Activated naive CD4-positive, alpha-beta T cell treated with anti-CD3 and anti-CD28 coated beads, Interleukin-2, amount 10 ng/mL, durations not matched to agents 7 days and 5 days (primary cell): ENCODE measurements at places on chromosomes 3 and 15.
A peak's percentile ranks its signal among the peaks of the same experiment; 100 is the strongest.

DNA sequence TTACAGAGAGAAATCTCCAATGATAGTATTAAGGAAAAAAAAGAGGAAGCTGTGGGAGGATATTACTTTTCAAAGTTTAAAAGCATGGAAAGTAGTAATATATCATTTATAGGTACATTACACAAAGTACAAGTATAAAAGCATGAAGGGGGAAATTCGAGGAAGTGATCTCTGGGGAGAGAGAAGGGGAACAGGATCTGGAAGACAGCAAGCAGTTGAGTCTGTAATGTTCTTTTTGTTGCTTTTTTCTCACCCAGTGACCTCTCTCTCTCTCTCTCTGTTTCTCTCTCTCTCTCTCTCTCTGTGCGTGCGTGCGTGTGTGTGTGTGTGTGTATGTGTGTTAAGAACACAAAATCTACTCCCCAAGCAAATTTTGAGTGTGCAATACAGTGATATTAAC, 10.2 kb downstream of the C3orf20 start:
- no peak for DNase-seq

- DNase-seq = no peak
Measured at GRCh38 chr3:125085166-125085565, 29.4 kb upstream of the HEG1 start.

DNA sequence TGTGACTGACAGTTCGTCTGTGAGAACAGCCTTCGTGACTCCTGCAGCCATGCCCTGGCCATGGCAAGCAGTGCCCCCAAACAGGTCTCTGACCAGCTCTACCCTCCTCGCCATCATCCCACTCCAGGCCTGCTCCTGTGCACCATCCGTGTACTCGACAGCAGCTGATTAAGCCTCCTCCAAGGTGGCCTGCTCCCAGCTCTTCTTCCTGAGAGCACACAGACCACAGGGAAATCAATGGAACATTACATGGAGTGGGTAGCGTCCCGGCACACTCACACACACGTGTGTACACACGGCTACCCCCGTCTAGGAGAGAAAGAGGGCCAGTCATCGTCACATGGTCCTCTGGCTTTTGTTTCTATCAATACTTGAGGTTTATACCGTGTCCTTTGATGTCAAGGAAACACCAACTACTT, 21.1 kb downstream of the ANXA2 start:
- DNase-seq = no peak

DNA sequence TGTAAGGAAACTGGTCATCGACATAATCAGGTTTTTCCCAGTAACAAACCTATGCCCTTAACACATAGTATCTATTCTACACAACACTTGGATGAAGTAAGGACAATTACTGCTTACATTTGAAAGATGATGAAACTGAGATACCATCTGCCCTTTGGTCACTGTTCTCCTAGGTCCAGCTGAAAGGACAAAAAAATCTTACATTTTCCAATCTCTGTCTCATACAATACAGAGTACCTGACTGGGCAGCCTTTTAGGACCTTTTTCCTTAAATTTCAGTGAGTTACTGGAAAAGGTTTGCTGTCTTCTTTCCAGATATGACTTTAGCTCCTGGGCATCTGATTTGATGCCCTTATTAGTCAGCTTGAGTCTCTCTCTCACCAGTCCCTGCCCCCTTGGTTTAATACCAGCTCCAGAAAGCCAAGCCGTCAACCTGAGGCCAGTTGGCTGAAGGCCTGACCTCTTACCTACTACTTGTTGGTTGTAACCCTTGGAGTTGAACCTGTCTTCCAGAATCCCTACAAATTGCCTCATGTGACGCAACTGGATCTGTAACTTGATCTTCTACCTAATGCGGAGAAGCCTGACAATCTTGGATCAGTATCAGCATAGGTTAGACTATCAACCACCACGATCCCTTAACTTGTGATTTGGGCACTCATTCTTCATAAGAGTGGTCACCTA, 355.3 kb upstream of the ZNF385D start:
- DNase-seq = no peak

- no peak for DNase-seq
Measured at GRCh38 chr15:21261396-21261964, 178.8 kb downstream of the POTEB3 start.

DNA sequence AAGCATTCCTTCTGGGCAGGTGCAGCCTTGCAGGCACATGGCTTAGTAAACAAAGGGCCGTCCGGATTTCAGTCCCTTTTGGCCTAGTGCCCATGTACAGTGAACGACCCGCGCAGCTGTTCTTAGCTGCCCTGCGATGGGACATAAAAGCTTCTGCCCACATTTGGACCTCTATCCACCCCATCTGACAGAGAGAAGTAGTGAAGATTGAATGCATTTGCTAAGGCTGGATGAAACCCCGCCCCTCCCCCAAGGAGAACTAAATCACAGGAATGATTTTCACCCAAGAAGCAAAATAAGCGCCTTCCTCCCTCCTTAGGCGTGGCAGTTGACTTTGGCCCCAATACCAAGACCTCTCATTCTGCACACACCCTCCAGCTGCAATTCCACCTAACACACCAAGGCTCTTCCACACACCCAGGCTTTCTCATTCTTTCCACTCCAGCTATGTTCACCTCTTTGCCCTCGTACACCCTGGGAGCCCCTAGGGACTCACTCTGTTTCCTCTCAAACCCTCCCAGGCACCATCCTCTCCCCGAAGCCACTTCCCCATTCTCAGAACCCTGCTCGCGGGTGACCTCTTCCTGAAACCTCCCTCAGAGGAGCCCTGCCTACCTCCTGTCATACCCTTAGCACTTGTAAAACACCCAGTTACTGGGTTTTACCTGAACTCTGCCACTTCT, 14.1 kb upstream of the HRH1 start:
- DNase-seq = peak; percentile 72

DNA sequence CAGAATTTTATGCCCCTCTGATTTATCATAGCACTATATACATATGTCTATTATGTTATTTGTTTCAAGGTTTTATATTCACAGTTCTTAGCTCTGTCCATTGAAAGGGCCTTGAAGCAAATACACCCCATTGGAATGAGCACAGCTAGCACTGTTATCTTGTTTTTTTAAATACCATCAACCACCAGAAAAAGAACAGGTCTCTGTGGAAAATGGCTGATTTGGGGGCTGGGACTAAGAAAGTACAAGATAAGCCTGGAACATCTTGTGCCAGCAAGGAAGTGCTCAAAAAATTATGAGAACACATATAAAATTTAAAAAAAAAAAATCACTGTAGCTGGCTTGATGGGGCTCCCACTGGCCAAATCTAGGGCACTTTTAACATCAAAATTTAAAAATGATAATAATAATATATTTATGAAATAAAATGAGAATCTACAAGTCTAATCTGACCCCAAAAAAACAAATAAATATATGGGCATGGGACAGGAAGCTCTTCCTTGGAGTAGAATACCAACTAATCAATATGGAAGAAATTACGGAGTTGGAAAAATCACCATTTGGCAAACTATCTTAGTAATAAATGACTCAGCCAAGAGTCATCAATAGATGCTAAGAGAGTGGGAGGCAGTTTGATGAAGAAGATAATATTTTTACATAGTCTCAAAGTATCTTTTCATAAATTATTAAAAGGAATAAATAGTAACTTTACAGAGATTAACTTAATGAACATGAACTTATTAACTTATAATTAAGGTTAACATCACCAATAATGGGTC, 20.5 kb downstream of the IFT80 start:
- no peak for DNase-seq

DNA sequence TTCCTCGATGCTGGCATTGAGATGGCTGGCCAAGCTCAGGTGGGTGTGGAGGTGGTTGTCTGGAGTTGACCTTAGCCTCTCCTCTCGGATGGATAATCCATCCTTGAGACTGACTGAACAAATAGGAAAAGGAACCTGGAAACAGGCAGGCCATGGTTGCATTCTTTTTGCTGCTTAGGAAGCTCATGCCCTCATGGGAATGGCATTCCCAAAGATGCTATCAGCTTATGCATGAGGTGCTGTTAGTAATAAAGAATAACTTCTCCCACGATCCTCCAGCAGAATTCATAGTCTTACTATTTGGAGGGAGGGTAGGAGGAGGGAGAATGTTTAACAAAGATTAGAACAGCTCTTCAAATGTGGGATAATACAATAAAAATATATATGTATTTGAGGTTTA, 303.0 kb upstream of the TPM1 start:
- DNase-seq = no peak

- no peak for DNase-seq
Measured at GRCh38 chr3:72036899-72037298, 252.0 kb upstream of the PROK2 start.
